ENCODE measurements at places on chromosomes 12 and 14. TPM values are rescaled to one million over a fixed set of nuclear protein-coding genes. Genes with fewer than 3 reads are reported as not detected.

PTPRR gene
- 0.27 TPM for total RNA-seq

GZMB gene
- total RNA-seq = not detected

CPNE6 gene
- not detected for total RNA-seq

GPR84 gene
- not detected for total RNA-seq

CLSTN3 gene
- total RNA-seq = 11.3 TPM

CTSG gene
- total RNA-seq = not detected

LBHD2 gene
- 0.18 TPM for total RNA-seq

TEAD4 gene
- total RNA-seq = 50.8 TPM

SVOP gene
- not detected for total RNA-seq

TAS2R19 gene
- not detected for total RNA-seq

SUDS3 gene
- total RNA-seq = 14.1 TPM

OLR1 gene
- total RNA-seq = 2.3 TPM

ASCL1 gene
- total RNA-seq = not detected

PCED1B gene
- 45.6 TPM for total RNA-seq

ALDH1L2 gene
- total RNA-seq = 3.9 TPM
